ENCODE measurements at places on chromosomes 6 and 20.

DNA sequence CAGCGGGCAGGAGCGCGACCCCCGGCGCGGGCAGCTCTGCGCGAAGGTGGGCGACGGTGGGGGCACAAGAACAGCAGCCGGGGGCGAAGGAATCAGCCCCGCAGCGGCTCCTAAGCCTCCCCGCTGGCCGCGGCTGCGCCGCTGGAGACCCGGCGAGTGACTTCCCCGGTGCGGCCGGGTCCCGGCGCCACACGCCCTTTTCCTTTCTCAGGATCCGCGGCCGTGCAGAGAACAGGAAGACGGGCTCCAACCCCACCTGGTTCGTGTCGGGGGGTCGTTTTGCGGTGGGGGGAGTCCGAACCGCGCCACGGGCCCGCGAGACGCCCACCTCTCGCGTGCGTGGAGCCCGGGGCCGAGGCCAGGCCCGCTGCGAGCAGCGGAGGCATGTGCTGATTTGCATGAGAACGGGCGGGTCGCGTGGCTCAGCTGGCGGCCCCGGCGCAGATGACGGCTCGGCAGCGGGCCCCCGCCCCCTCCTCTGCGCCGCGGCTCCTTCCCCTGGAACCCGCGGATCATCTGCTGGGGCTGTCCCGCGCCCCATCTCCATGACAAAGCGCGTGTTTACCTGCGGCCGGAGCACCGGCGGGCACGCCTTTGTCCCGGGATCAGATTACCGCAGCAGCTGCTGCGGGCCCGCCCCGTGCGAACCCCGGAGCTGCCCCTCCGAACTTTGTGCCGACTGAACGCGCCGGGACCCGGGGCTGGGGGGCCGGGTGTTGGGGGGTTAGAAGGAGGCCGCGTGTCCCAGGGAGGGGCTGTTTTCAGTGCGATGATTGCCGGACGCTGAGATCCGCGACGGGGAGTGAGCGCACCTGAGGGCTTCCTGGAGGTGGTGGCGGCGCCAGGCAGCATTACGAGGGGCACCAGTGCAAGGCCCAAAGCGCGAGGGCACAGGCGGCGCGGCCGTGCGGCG is 4.9 kb upstream of the DLL1 start:
- peak; percentile 95 for DNase-seq

DNA sequence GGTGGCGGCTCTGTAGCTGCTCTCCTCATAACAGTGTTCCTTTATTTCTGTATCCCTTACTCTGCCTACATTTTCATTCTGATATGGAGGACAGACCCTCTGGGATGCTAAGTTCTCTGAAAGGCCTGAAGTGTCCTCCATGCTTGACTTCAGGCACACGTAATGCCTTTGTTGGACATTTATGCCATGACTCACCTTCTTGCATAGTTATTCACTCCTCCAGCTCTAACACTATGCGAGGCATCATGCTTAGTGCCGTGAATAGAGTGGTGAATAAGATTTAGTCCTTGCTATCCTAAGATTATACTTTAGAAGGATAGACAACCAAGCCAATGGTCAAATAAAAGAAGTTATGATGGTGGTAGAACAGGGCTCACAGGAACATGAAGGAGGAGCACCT is 760.9 kb upstream of the FLRT3 start:
- DNase-seq: no peak

DNA sequence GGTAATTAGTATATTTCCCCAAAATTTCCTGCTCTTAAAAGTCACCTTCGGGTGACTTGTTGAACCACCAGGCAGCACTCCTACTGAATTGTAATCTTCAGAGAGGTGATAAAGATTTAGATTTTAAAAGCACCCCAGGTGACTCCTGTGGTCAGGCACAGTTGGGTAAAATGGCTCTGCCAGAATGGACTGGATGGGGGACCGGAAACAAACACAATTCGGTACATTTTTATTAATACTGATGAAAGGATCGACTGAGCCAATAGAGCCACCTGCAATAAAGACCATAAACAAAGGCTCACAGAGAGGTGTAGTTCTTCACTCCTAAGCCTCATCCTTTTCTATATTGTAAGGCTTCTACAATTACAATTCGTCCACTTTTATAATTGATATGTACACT is 19.6 kb upstream of the FAM83C start:
- DNase-seq: no peak

GRCh38 chr6:87690441-87690840 is 11.6 kb downstream of the AKIRIN2 start:
- DNase-seq: no peak

DNA sequence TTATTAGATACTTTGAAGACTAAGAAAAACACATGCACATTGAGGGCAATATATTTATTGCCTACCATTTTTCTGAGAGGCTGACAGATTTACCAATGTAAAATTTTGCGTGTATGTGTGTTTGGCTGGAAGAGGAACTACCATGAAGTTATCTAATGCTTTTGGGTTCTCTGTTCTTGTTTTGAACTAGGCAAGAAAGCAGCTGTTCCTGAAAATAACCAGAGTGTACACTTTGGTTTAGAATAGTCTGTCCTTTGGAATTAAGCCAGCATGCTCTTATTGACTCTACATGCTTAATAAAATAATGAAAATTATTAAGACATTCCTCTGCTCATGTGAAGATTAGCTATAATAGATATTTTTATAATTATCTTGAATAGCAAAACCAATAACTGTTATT is 129.2 kb downstream of the MYB start:
- DNase-seq: peak; percentile 3

- no peak for DNase-seq
Observed at GRCh38 chr20:53302695-53303412, 290.8 kb downstream of the ZNF217 start.

DNA sequence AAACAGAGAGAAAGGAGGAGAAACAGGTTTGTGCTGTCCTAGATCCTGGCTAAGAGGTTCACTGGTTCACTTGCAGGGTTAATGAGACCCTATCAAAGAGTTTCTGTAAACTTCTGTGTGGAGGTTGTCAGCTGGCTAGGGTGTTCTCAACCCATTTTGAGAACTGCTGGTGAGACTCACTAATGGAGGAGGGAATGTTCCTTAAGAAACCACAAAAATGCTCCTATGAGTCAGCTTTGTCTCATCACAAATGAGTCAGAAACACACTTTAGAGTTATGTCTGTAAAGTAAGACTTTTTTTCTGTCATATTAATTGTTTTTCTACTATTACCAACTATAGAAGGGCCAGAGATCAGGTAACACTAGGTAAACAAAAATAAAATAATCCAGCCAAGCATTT is 884.4 kb downstream of the PHF3 start:
- DNase-seq: peak; percentile 37

DNA sequence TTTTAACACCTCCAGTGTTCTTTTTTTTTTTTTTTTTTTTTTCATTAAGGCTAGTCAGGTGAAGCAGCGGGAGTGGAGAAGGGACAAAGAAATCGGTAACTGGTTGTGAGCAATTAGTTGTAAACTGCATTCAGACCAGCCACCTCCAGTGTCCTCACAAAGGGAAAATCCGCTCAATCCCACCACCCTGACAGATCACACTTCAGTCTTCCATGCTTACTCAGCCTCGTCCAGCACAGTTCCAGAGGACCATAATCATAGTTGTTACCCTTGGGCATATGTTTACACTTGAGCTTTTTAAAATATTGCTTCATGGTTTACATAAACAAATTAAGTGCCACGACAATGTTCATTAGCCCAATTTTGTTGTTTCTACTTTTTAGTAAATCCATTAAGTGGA is 10.2 kb downstream of the DYNLRB1 start:
- DNase-seq: no peak

DNA sequence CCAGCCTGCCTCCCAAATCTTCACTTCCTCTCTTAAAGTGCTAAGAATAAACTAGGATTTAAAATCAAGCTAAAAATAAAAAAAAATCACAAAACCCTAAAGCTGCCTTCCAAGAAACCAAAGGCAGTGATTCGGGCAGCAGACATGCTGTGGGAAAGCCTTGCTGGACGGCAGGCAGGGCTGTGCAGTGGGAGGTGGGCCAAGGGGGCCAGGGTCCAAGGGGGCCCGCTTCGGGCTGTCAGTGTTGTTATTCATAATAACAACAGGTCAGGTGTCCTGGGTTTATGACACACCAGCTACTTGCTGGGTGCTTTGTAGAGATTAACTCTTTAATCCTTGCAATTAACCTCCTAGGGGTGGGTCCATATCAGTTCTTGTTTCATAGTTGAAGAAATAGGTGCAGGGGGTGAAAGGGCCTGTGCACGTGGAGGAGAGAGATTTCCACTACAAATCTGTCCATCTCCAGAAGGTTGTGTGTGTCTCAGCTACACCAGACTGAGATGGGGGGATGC is 40.4 kb downstream of the CD40 start:
- DNase-seq: no peak

- no peak for DNase-seq
Observed at GRCh38 chr6:81031416-81031815, 721.1 kb downstream of the TENT5A start.

GRCh38 chr6:113645986-113646385 is 211.2 kb upstream of the MARCKS start:
- no peak for DNase-seq

All from DMS53 (cell line).